ENCODE measurements at places on chromosomes 3 and 15. TPM values are rescaled to one million over a fixed set of nuclear protein-coding genes. Genes with fewer than 3 reads are reported as not detected.
A peak's percentile ranks its signal among the peaks of the same experiment; 100 is the strongest.

- DNase-seq, result peak; percentile 32
Measured at GRCh38 chr15:42194513-42194912, 13.6 kb downstream of the VPS39 start.

DNA sequence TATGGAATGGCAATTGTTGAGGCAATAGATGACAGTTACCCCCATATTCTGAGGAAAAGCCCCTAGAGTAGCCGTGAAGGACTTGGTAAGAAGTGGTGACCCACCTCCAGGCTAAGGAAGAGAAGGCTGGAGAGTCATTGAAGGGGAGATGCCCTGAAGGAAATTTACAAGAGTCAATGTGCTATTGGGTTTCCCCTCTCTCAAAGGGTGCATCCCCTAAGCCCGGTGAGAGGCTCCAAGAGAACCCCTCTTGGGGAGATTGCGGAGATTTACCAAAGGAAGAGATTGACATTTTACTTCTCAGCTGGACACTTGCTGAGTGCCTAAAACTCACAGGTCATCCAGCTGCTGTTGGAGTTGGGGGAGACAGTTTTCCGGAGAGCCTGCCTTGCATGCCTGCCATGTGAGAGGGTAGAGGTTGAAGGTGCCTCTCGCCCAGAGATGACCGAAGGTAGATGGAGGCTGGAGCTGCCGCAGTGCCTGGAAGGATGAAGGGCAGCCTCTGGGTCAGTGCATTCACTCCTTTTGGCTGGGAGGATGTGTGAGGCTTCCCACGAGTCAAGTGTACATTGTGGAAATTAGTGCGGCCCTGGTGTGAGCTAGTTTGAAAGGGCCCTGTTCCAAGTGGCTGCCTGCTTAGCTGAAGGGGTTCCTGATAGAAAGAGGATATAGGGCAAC is 30.7 kb downstream of the MESD start:
- DNase-seq, result no peak

DNA sequence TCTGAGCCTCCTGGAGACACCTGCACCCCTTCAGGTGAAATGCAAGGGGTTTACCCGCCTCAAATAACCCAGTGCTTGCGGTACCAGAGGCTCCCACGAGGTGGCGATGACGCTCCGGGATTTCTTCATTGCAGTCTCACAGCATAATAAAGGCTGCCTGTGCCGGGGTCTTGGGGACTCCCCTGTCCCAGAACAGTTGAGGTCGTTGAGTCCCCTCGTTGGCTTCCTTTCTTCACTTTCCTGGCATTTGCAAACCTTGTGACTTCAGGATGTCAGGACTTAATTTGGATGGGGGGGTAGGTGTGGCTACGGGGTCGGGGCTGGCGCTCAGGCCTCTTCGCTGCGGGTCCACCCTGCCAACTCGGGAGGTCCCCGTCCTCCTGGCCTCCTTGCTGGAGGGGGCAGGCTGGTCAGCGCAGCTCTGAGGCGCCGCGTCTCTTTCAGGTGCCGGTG is 1.3 kb downstream of the GNAT1 start:
- peak; percentile 55 for DNase-seq

- DNase-seq, result no peak
Measured at GRCh38 chr3:22615790-22616189, 587.3 kb upstream of the UBE2E2 start.

GRCh38 chr3:119293105-119293870 is 895 bp upstream of the ARHGAP31 start:
- peak; percentile 39 for DNase-seq

- DNase-seq, result no peak
Measured at GRCh38 chr15:66711862-66712261, 9.8 kb downstream of the SMAD6 start.

GRCh38 chr15:41154412-41154811 is 38.3 kb upstream of the INO80 start:
- DNase-seq, result no peak

- DNase-seq, result peak; percentile 42
Measured at GRCh38 chr3:123766193-123767008, 117.7 kb downstream of the MYLK start.

GRCh38 chr15:67085818-67086636 is 20.6 kb downstream of the SMAD3 start:
- DNase-seq, result peak; percentile 92

- peak; percentile 55 for DNase-seq
Measured at GRCh38 chr15:42152196-42152920, 4.1 kb downstream of the PLA2G4F start.

- no peak for DNase-seq
Measured at GRCh38 chr3:52844290-52844975, 9.6 kb upstream of the MUSTN1 start.

DNA sequence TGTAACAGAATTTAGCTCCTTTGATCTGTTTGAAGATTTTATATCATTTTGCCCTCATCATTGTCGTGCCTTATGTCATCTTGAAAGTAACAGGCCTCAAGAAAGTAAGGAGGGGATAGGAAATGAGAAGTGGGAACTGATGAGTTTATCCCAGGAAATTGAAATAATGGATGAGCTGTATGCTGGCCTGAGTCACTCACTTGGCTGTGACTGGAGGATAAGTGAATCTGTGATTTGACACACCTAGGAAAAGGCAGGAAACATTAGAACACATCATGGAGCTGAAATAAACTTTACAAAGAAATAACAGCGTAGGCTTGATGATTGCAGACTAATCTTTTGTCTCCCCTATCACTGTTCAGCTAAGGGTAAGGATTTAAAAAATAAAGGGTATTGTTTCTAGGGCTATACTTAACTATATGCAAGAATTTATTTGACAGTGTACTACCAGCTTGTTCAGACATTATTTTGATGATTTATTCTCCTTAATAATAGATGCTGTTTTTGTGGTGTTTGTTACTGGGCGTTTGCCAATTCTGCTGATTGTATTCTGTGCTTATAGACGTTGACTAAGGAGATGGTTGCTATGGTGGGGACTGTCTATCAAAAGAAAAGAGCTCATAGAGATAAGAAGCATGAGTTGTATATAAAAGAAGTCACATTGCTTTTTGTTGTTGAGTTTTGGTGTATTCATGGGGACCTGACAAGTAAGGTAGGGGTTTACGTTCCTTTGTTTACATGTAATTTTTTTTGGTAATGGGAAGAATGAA is 105.6 kb upstream of the ROPN1 start:
- DNase-seq, result peak; percentile 41

DNA sequence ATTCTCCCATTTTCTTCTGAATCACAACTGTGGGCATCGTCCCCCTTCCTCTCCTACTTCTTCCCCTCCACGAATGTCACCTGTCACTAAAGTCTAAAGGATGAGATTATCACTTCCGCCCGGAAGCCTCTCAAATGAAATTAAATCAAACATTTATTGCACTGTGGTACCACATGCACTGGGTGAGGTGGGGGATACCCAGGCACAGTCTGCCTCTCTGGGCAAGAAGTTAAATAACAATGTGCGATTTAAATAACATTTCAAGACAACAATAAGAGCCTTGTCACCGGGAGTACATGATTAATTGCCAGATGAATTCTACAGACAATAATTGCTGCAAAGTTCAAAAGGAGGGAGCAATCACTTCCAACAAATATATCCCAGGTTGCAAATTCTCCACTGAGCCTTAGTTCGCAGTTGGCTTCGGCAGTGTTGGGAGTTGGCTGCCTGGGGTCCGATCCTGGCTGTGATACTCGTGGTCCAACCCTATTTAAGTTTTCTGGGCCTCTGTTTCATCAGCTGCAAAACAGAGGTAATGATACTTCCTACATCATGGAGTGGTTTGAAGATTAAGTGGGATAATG is 77.7 kb downstream of the FOXP1 start:
- DNase-seq, result no peak

- DNase-seq, result no peak
Measured at GRCh38 chr3:105938806-105939205, 70.0 kb upstream of the CBLB start.

DNA sequence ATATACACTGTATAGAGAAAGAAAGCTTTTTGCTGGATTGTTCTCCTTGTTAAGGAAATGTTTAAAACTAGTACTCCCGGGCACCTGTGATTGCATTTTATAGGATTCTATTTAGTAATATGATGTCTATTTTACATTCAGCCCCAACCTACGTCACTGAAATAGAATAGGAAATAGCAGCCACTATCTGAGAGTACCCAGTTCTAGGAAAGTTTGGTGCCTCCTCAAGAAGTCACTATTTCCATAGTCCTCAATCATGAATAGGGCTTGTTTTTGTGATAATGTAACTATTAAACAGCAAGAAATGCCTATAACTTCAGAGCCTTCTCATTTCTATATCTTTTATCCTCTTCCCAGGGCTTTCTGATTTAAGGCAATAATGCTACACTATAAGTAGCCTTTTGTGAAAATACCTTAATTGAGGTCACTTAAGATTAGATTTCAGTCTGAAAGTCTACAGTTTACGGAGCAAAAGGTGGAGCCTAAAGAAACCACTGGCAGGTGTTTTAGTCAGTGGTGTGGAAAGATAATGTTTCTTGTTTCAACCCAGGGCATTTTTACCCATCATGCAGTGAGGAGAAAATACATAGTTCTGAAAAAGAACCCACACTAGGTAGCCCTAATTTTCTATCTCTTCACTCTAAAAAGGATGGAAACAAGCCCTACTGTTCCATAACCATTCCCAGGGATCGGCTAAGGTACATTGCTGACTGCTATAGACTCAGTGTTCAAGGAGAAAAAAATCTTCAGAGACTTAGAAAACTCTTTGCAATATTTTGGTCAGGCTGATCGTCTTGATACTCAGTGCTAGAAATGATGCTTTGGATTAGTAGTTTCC is 38.7 kb downstream of the TIGIT start:
- DNase-seq, result no peak

DNA sequence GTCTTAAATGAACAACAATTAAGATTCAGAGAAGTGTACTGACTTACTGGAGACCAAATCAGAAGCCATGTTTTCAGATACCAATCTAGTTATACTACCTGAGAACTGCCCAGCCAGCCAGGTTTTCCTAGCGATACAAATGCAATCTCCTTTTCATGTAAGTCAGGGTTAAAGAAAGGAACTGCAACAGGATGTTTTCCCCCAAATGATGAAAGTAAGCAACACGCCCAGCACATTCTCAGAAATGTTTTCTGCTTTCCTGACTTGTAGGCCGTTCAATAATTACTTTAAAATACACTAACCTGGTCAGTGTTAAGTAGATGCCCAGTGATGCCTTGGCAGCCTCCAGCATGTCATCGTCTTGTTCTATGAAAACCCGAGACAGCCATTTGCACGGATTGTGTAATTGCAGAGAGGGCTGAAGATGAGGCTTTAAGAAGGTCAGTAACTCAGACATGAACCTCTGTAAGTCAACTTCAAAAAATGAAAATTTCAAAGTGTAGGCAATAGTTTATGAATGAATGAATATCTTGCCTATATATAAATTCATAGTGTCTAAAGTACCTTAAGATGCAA is 30.3 kb downstream of the LINS1 start:
- DNase-seq, result no peak

DNA sequence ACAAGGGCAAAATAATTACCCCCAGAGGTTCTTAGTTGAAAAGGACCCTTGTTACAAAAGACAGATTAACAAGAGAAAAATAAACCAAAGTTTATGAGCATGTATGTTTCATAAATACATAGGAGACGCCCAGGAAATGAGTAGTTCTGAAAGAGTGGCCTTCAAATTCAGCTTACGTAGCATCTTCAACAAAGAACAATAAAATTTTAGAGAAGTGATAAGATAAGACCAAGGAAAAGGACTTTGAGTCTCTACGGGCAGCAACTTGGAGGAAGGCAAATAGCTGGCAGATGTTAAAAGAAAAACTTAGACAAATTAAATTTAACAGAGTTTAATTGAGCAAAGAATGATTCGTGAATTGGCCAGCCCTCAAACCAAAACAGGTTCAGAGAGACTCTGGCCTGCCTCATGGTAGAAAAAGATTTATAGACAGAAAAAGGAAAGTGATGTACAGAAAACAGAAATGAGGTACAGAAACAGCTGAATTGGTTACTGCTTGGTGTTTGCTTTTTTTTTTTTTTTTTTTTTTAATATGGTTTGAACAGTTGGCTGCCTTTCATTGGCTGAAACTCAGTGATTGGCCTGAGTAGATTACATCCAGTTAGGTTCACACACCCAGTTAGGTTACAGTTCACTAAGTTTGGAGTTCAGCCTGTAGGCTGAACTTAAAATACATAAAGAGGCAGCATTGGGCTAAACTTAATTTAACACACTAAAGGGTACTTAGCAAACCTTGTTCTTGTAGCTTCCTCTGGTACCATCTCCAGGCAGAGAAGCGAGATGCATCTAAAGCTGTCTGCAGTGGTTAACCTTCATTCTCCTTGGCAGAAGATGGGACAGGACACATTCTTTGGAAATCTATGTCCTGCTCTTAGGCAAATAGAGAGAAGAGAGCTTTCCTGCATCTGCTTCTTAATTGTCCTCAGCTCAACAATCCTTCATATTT is 23.2 kb downstream of the C2CD4B start:
- no peak for DNase-seq

DNA sequence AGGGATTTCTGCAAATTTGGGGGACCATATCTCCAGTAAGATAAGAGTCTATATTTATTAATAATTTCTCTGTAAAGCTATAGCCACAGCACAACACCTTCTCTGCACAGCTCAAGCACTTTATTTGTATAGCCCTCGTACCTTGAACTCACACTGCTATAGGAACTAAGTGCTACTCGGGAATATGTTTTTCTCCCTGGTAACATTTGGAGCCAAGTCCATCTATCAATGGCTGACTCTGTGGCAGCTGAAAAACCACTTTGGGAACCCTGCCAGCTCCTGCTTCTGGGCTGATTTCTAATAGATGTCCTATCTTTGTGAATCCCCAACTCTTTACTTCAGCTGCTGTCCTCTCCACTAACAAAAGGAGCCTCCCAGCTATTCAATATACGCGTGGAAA is 298.5 kb downstream of the GBE1 start:
- no peak for DNase-seq

DNA sequence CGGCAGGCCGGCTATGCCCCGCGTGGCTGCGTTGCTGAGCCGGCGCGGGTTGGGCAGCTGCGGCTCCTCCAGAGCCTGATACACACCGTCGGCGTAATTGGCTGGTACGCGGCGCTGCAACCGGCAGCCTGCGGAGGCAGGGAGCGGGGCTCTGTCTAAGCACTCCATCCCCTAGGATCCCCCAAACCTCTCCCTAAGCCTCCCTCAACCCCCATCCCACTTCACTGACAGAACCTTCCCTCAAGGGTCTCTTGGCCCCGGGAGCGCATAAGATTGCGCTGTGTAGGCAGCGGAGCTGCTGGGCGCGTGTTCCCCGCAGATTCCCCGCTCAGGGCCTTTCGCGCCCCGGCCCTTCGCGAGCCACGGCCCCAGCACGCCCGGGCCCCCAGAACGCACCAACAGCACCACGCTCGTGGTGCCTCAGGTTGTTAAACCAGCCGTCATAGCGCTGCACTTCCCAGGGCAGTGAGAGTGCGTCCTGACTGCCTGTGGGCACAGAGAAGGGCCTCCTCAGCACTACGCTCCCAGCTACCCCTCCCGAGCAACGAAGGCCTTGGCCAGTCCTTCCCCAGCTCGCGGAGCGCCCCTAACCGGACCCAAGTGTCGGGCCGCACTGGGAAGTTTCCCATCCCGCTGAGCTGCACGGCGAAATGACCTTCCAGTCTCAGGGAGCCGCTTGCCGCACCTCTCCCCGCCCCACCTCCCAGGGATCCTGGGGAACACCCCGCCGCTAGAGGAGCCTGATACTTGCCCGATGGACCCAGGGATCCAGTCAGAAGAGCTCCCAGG is 1.2 kb downstream of the DUOX2 start:
- DNase-seq, result peak; percentile 38

Gene TRIM71
- not detected for polyA plus RNA-seq

Gene ZPLD1
- polyA plus RNA-seq, result not detected

Gene CSPG4
- 5.6 TPM for polyA plus RNA-seq

Gene EPHA3
- not detected for polyA plus RNA-seq

Gene GPR62
- polyA plus RNA-seq, result not detected

Gene ADPRH
- polyA plus RNA-seq, result 2.3 TPM

Gene CMTM7
- 21.5 TPM for polyA plus RNA-seq

Gene NEK4
- polyA plus RNA-seq, result 8.4 TPM

Gene PHLDB2
- 55.6 TPM for polyA plus RNA-seq

Gene DAZL
- not detected for polyA plus RNA-seq

Gene MYLK
- polyA plus RNA-seq, result 110 TPM

Gene ZBED2
- not detected for polyA plus RNA-seq

Data from GM23248 (cell line).